ENCODE measurements at places on chromosomes 4 and X.

- no peaks in the 10 kb centered on the region for H3K27me3 ChIP-seq
- no peak for DNase-seq
- H3K27ac ChIP-seq = no peak overlapping the region
- no peaks in the 10 kb centered on the region for H3K4me1 ChIP-seq
Measured at GRCh38 chrX:11285651-11286050, 7.6 kb upstream of the AMELX start.

- peak overlapping the region; percentile 98 for H3K27ac ChIP-seq
- H3K36me3 ChIP-seq = peaks cover 32% of the 10 kb centered on the region
- peak overlapping the region; percentile 95 for H3K4me3 ChIP-seq
- peaks cover 20% of the 10 kb centered on the region for H3K4me1 ChIP-seq
- DNase-seq = no peak
Measured at GRCh38 chr4:6641971-6642320, 1.5 kb downstream of the MRFAP1 start.

- H3K36me3 ChIP-seq = no peaks in the 10 kb centered on the region
- DNase-seq = no peak
- no peak overlapping the region for H3K4me3 ChIP-seq
- H3K4me1 ChIP-seq = no peaks in the 10 kb centered on the region
- H3K27me3 ChIP-seq = peaks cover 4% of the 10 kb centered on the region
- no peak overlapping the region for H3K27ac ChIP-seq
Measured at GRCh38 chr4:82523179-82523578, 38.6 kb downstream of the TMEM150C start.

GRCh38 chrX:154446430-154446829, 2.5 kb downstream of the FAM50A start:
- DNase-seq = no peak
- no peak overlapping the region for H3K27ac ChIP-seq
- no peaks in the 10 kb centered on the region for H3K36me3 ChIP-seq
- no peaks in the 10 kb centered on the region for H3K27me3 ChIP-seq

DNA sequence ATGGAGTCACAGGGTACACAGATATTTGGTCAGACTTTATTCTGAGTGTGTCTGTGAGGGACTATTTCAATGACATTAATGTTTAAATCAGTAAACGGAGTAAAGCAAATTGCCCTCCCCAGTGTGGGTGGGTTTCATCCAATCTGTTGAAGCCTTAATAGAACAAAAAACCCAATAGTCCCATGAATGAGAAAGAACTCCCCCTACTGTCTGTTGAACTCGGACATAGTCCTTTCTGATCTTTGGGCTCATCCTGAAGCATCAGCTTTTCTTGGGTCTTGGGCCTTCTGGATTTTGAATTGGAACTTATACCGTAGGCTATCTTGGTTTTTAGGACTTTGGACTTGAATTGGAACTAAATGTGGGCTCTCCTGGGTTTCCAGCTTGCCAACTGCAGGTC, 193.6 kb downstream of the COX7B2 start:
- H3K36me3 ChIP-seq = no peaks in the 10 kb centered on the region
- H3K4me3 ChIP-seq = no peak overlapping the region
- H3K27me3 ChIP-seq = no peaks in the 10 kb centered on the region
- DNase-seq = no peak
- no peak overlapping the region for H3K27ac ChIP-seq

Measured in activated naive CD8-positive, alpha-beta T cell treated with anti-CD3 and anti-CD28 coated beads for 36 hours (primary cell).